A172 (cell line): ENCODE measurements at places on chromosomes 6 and 20. TPM values are rescaled to one million over a fixed set of nuclear protein-coding genes. Genes with fewer than 3 reads are reported as not detected.
A peak's percentile ranks its signal among the peaks of the same experiment; 100 is the strongest.

DNA sequence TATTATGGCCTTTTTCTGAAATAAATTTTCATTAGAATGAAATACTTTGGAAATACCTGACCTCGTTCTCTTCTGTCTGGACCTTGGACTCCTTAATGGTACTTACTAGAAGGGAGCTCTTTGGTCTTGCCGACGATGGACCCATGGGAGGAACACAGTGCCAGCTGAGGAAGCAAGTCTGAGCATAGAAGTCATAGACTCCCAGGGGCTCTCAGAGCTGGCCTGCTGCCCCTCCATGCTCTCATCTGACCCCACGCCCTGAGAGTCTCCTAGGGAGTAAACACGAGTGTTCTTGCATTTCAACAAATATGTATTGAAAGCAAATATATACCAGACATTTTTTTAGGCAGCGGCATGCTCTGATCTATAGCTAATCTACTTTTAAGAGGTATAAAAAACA is 87.8 kb downstream of the PLEKHG1 start:
- DNase-seq, result no peak

GRCh38 chr20:46563170-46563859 is 12.9 kb upstream of the OCSTAMP start:
- no peak for DNase-seq

- DNase-seq, result no peak
Measured at GRCh38 chr20:31522731-31523130, 8.5 kb downstream of the HM13 start.

DNA sequence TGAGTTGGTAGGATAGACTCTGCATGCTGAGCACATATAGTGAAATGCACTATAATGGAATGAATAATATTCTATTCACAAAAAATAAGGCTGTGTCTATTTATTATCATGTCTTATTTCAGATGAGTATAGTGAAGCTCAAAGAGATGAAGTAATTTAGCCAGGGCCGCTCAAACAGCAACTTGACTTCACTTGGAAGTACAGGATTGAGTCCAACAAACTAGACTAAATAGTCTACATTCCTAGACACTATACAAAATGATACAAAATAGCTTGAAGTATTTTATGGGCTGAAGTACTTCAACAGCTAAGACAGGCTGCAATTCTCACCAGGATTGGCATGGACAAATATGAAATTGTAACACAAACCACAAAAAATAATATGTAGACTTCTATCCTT is 144.5 kb upstream of the DST start:
- DNase-seq, result no peak

- no peak for DNase-seq
Measured at GRCh38 chr20:62929051-62929538, 2.8 kb upstream of the DIDO1 start.

DNA sequence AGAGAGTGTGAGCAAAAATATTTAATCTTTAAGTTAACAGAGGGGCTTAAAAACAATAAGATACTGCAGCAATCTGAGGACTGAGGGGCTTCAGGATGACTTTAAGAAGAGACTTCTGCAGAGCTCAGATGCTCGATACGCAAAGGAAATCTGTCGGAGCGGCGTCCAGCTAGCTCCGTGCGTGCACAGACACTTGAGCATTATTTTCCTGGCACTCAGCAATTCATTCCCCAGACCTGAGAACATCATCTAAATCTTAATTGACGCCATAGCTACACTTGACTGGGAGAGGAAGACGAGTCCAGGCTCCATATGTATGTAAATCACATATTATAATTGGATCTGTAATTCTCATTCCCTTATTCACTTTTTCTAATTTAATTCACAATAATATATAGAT is 228.2 kb downstream of the SOD2 start:
- DNase-seq, result no peak

DNA sequence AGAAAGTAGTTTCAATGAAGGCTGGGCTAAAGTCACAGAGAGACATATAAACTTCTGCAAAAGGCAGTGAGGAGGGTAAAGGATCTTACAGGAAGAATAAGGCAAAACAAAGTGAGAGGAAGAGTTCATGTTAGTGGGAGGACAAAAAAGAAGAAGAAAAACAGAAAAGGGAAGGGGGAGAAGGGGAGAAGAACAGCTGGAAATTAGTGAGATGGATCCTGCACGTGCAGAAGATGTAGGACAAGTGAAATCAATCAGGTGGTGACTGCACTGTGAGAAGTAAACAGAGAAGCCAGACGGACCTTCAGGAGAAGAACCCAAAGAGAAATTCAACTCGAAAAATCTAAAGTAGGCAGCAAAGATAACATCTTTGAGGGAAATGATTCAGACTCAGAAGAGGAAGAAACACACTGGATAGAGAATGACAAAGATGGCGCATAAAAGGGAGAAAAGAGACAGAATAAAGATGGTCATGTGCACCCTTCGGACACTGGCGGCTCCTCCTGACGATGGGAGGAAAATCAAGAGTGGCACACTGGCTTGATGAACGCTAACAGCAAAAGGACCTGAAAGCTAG is 105.9 kb downstream of the MYB start:
- DNase-seq, result no peak

- no peak for DNase-seq
Measured at GRCh38 chr6:25975923-25976560, 13.4 kb downstream of the TRIM38 start.

DNA sequence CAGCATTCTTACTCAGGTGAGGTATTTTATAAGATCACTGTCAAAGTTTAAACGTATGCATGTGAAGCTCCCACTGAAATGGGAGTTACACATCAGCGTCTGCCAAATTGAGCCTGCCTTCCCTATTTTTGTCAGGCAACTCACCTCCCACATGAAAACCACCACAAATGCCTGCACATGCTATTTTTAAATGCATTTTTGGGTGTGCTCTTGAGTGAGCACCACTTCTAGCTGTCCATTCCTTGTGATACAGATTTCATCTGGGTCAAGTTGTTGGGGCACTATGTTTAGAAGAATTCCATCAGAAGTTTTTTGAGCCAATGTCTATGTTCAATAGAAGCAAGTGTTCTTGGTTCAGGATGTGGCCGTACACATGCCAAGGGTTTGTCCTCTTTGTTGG is 71.7 kb upstream of the RIPPLY2 start:
- no peak for DNase-seq

GRCh38 chr20:43431134-43431519 is 26.6 kb upstream of the SRSF6 start:
- peak; percentile 25 for DNase-seq

DNA sequence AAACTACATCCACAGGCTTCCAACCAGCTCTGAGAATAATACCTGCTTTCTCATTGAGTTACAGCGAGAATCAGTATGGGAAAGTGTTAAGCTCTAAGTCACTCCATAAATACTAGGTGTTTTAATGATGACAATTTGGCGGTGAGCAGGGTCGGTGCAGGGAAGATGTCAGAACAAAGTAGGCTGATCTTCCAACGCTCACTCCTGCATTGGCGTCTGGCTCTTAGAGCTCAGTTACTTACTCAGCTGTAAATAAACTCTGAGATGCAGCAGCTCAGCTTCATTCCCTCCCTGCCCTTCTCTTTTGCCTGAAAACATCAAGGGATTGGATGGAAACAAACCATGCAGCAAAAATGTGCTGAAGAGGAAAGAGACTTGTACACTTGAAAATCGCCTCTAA is 102.5 kb upstream of the SPACA1 start:
- no peak for DNase-seq

GRCh38 chr20:20743511-20744169 is 31.2 kb upstream of the RALGAPA2 start:
- DNase-seq, result no peak

- DNase-seq, result no peak
Measured at GRCh38 chr6:21777846-21778245, 184.3 kb downstream of the SOX4 start.

DNA sequence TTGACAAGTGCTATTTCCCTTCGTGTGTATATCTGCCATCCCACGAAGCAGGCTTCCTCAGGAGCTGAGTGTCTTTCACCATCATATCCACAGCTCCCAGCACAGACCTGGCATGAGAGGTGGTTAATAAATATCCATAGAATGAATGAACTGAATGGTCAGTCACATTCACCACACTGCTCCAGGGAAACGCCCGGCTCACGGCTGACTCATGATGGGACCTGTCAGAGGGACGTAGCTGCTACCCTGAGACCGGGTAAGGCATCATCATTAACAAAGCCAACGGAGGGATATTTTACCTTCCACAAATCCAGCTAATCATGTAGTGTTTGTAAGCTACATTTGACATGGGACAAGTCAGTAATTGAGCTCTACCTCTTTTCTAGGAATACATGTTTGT is 12.5 kb downstream of the AGPAT4 start:
- peak; percentile 59 for DNase-seq

GRCh38 chr6:149750136-149750609 is 632 bp downstream of the PCMT1 start:
- DNase-seq, result peak; percentile 72

- no peak for DNase-seq
Measured at GRCh38 chr6:4641461-4641860, 134.7 kb upstream of the CDYL start.

DNA sequence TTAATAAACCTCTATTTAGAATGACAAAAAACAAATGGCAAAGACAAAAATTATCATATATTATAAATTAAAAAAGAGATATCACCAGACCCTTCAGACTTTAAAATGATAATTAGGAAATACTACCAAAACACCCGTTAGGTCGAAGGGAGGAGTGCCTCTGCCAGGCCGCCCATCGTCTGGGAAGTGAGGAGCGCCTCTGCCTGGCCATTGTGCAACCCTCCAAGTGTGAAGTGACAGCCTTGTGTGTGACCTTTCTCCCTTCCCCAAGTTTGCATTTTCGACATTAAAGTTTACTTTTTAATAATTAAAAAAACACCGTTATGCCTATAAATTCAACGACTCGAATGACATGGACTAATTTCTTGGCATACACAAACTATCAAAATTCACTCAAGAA is 64.5 kb upstream of the TASP1 start:
- no peak for DNase-seq

- no peak for DNase-seq
Measured at GRCh38 chr6:33329058-33329457, 11.5 kb upstream of the ZBTB22 start.

GRCh38 chr6:57224769-57225515 is 2.8 kb upstream of the RAB23 start:
- DNase-seq, result peak; percentile 27

- DNase-seq, result no peak
Measured at GRCh38 chr6:41255638-41256246, 27.6 kb downstream of the TREML4 start.

DNA sequence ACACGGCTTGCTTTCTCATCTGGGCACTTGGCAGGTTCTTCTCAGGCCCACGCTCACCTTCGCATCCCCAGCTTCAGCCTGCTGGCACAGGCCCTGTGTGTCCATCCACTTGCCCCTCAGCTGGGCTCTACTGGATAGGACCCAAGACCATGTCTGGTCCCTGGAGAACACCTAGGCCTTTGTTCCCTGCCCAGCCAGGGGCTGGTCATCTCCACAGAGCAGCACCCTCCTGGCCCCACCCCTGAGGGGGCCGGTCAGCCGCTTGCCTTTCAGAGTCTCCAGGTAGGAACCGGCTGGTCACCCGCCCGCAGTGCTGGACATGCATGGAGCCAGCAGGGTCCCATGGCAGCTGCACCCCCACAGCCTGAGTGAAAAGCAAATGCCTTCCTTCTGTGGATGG is 191.2 kb downstream of the SYNDIG1 start:
- DNase-seq, result no peak

- peak; percentile 56 for DNase-seq
Measured at GRCh38 chr6:83868639-83869038, 9.2 kb downstream of the CYB5R4 start.

DNA sequence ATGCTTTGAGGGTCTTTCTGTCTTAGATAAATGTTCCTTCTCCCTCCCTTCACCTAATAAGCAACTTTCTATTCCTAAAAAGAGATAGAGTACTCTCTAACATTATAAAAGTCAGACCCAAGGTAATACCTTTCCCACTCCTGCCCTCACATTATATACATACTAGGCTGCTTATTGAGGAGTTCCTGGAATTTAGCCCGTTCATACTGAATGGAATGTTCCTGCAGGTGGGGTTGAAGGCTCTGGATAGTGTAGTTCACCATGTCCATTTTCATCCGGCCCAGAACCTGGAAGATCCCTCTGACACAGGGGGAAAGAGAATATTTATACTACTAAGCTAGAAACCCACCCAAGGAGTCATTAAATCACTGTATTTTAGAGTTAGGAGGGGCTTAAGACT is 20.4 kb downstream of the TCP11 start:
- DNase-seq, result no peak

RSPO4 gene
- not detected in 2 replicates for total RNA-seq

TSBP1 gene
- total RNA-seq, result not detected in 2 replicates

SIGLEC1 gene
- 0.07 TPM in 1 of 2 replicates, not detected in the other for total RNA-seq

BANF2 gene
- total RNA-seq, result not detected in 2 replicates

WASF1 gene
- 13.2 and 15.7 TPM in 2 replicates for total RNA-seq
